ENCODE measurements at places on chromosomes 4 and X.

DNA sequence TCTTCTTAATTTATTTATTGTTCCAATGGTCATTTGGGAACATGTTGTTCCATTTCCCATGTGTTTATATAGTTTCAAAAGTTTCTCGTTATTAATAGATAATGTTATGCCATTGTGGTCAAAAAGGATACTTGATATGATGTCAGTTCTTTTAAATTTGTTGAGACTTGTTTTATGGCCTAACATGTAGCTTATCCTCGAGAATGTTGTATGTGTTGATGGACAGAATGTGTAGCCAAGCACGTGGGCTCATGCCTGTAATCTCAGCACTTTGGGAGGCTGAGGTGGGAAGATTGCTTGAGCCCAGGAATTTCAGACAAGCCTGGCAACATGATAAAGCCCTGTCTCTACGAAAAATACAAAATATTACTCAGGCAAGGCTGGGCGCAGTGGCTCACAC, 168.5 kb upstream of the USP38 start:
- no peaks in the 10 kb centered on the region for H3K4me1 ChIP-seq
- peaks cover 6% of the 10 kb centered on the region for H3K27me3 ChIP-seq
- H3K27ac ChIP-seq = no peak overlapping the region

DNA sequence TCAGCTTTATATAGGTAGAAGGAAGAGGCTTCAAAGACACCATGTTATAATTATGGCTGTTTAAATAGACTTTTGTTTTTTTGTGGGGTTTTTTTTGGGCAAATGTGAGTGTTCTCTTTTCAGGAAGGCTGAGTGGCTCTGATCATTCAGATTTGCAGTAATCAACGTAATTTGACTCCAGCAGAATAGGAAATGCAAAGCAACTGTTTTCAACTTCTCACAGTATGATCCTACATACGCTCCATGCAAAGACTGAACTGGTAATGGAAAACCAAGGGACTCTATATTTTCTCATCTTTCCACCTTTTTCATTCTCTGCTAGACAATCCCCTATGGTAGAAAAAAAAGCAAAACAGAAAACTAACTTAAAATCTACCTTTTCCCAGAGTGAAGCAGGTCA, 10.8 kb downstream of the ADH1B start:
- no peaks in the 10 kb centered on the region for H3K27me3 ChIP-seq
- no peaks in the 10 kb centered on the region for H3K4me1 ChIP-seq
- no peak for DNase-seq
- H3K27ac ChIP-seq = no peak overlapping the region
- H3K4me3 ChIP-seq = no peak overlapping the region
- H3K36me3 ChIP-seq = no peaks in the 10 kb centered on the region

DNA sequence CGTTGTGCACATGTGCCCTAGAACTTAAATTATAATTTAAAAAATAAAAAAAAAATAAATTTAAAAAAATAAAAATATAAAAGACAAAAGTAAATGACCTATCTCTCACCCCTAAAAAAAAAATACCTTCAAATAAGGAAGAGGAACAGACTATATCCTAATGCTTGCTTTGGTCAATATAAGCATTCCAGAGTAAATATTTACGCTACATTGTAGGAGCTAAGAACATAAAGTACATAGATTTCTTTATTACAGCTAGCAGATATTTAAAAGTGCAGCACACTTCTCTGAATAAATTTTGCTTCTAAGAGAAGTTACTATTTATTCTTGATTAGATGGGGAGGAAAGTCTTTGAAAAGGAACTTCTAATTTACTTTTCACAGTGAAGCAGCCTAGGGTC, 24.5 kb upstream of the UGT2B11 start:
- H3K4me3 ChIP-seq = no peak overlapping the region
- no peaks in the 10 kb centered on the region for H3K4me1 ChIP-seq
- no peak overlapping the region for H3K27ac ChIP-seq
- H3K27me3 ChIP-seq = no peaks in the 10 kb centered on the region
- H3K36me3 ChIP-seq = no peaks in the 10 kb centered on the region
- DNase-seq = no peak

- no peak overlapping the region for H3K4me3 ChIP-seq
- H3K27ac ChIP-seq = no peak overlapping the region
- DNase-seq = no peak
- no peaks in the 10 kb centered on the region for H3K27me3 ChIP-seq
Observed at GRCh38 chr4:185598846-185599552, 63.7 kb upstream of the PDLIM3 start.

GRCh38 chr4:16995451-16995850, 97.0 kb upstream of the LDB2 start:
- no peaks in the 10 kb centered on the region for H3K4me1 ChIP-seq
- H3K4me3 ChIP-seq = no peak overlapping the region
- H3K27me3 ChIP-seq = no peaks in the 10 kb centered on the region
- DNase-seq = no peak
- no peak overlapping the region for H3K27ac ChIP-seq
